ENCODE measurements at places on chromosomes 1 and 21. TPM values are rescaled to one million over a fixed set of nuclear protein-coding genes. Genes with fewer than 3 reads are reported as not detected.

SAMD11 gene
- total RNA-seq, result 10.2 TPM

DNA sequence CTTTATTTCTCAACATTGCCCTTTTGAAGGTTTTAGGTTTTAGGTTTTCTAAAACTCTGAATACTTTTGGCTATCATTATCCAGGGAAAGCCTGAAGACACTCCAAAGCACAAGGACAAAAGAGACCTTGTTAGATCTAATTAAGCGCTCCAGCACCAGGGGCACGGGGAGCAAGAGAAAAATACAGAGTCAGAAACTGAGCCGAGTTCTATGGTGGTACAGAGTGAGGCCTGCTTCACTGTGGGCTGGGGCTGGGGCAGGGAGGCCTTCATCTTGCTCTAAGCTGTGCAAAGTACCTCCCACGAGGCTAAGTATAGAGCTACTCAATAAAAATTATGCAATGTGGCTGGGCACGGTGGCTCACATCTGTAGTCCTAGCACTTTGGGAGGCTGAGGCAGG is 19.7 kb upstream of the RAB4A start:
- DNase-seq, result no peak

- DNase-seq, result no peak
Measured at GRCh38 chr21:22346576-22346975, 1348.4 kb downstream of the NCAM2 start.

DNA sequence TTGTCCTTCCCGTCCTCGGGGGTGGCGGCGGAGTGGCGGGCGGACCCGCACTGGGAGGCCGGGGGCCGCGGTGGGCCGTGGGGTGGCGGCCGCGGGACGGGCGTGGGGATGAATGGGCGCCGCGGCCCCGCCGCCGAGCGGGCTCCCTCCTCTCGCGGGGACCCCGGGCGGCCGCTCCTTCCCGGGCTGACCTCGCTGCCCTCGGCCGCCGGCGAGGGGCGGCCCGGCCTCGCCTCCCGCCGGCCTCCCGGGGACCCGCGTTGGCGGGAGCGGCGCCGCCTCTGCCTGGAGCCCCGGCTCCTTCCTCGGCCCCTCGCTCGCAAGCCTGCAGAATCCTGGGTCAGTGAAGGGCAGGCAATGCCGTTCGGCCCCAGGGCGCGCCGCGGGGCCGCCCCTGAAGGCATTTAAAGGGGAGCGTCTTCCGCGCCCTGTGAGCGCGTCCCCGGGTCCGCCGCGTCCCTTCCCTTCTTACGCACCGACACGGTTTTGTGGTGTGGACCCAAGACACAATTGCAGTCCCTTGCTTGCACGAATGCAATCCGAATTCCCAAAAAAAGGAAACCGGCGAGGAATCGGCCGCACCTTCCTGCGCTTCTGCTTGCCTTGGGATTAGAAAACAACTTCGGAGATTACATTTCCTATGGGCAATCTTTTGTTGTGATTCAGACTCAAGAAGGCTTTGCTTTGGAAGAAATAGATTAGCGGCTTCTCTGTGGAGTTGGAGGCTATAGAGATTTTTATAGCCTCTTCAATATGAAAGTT is 776 bp downstream of the ITSN1 start:
- DNase-seq, result no peak

GRCh38 chr1:163876546-163876945 is 554.8 kb downstream of the NUF2 start:
- no peak for DNase-seq
